ENCODE measurements at places on chromosomes 4 and X. TPM values are rescaled to one million over a fixed set of nuclear protein-coding genes. Genes with fewer than 3 reads are reported as not detected.

The FBXW7 gene
- total RNA-seq, result 65.6 TPM

The SRD5A3 gene
- total RNA-seq, result 7.0 TPM

The NEIL3 gene
- 14.6 TPM for total RNA-seq

The TLR2 gene
- total RNA-seq, result 0.29 TPM

The RAB40A gene
- total RNA-seq, result not detected

The MTHFD2L gene
- 23.2 TPM for total RNA-seq

Data from placental pericyte (primary cell).